Frontal cortex (tissue), 4 donors: ENCODE measurements at places on chromosomes 12 and 14. TPM values are rescaled to one million over a fixed set of nuclear protein-coding genes. Genes with fewer than 3 reads are reported as not detected.

Gene TAS2R50
- total RNA-seq: 3.7 TPM

Gene GPX2
- total RNA-seq: not detected

Gene SPIC
- total RNA-seq: not detected

Gene FZD10
- total RNA-seq: 0.41 TPM

Gene FITM1
- total RNA-seq: 0.41 TPM

Gene CEP128
- total RNA-seq: 21.6 TPM

Gene PPFIA2
- total RNA-seq: 152 TPM

Gene GYS2
- not detected for total RNA-seq

Gene TAS2R19
- total RNA-seq: 6.9 TPM

Gene TSPAN19
- total RNA-seq: not detected

Gene ZNF891
- 6.9 TPM for total RNA-seq

Gene OR4Q2
- total RNA-seq: not detected

Gene PPP4R3A
- total RNA-seq: 119 TPM

Gene NKX2-1
- total RNA-seq: 0.82 TPM

Gene IL23A
- total RNA-seq: not detected

Gene MYH6
- total RNA-seq: not detected

Gene CIDEB
- total RNA-seq: 2.0 TPM

Gene RDH11
- total RNA-seq: 128 TPM

Gene ASCL1
- 8.2 TPM for total RNA-seq

Gene GLIPR1L1
- total RNA-seq: under 0.01 TPM

Gene TEX52
- not detected for total RNA-seq

Gene NEK9
- 20.0 TPM for total RNA-seq

Gene ADAMTS20
- total RNA-seq: 0.41 TPM

Gene RAD51AP1
- 3.7 TPM for total RNA-seq

Gene AICDA
- not detected for total RNA-seq

Gene WBP11
- total RNA-seq: 20.8 TPM

Gene TAS2R8
- total RNA-seq: under 0.01 TPM
